NCI-H510A treated with DMSO at 0.1 percent for 48 hours (cell line): ENCODE measurements at places on chromosomes 6 and 20.
A peak's percentile ranks its signal among the peaks of the same experiment; 100 is the strongest.

GRCh38 chr20:50538276-50538675 lies 28.1 kb downstream of the PTPN1 start:
- DNase-seq, result peak; percentile 75

GRCh38 chr6:37630281-37630799 lies 67.3 kb downstream of the MDGA1 start:
- DNase-seq, result no peak

DNA sequence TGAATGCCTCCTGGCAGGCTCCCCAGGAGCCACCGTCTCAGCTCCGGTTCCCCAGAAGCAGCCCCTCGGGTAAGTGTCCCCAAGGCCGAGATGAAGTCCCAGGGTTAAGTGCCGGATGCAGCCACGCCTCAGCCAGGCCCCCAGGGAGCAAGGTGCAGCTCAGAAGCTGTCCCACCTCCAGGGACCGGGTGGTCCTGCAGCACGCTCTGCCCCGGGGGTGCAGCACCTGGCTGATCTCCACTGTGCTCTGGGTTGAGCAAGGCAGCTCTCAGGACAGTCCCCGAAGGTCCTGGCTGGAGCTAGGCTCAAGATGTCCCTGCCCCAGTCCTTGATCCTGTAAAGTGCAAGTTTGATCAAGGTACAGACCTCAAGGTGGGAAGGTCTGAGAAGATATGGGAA lies 15.1 kb upstream of the NTSR1 start:
- no peak for DNase-seq

DNA sequence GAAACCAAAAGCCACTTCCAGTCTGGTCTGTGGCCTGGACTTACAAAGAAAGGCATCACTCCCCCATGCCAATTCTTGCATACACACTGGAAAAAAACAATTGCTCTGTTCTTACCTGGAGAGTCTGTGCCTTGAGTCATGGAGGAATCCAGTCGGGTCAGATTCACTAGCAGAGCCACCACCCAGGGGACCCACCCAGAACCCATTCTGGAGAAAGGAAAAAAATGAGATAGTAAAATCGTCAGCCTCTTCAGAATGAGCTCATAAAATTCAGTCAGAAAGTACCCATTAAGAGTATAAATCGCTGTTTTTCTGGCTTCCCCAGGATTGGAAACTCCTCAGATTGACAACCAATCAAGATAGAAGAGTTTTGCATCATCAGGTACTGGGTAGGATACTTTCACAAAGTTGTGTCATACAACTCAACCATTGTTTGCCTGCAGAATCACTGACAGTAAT lies at the start of gene HLA-DOB:
HLA-DOB (minus strand) TSS at position 257 of the 459 bp plus-strand sequence; CDS start at position 206, 51 bp downstream.
- DNase-seq, result no peak

GRCh38 chr6:355373-356208 lies 36.0 kb upstream of the IRF4 start:
- no peak for DNase-seq
